Muscle of back (tissue), 13 donors: ENCODE measurements at places on chromosomes 13 and 19. TPM values are rescaled to one million over a fixed set of nuclear protein-coding genes. Genes with fewer than 3 reads are reported as not detected.

- no peak for DNase-seq
Measured at GRCh38 chr13:109207622-109208021, 578.2 kb downstream of the MYO16 start.

GRCh38 chr13:50783066-50783465 is 60.4 kb downstream of the DLEU7 start:
- DNase-seq = no peak

The CRX gene
- polyA plus RNA-seq = not detected

The KLK12 gene
- polyA plus RNA-seq = not detected

DNA sequence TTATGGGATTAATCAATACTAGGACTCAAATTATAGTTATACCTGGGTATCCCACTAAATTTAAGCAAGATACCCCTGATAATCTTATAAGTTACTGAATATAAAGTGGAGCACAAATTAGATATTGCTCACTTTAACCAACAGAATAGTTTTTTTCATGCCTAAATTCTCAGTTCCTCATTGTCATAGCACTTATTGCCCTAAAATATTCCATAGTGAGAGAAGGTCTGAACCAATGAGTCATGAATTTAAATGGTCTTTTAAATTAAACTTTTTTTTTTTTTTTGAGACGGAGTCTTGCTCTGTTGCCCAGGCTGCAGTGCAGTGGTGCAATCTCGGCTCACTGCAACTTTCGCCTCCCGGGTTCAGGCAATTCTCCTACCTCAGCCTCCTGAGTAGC is 42.4 kb downstream of the ZNF136 start:
- DNase-seq = no peak

The C13orf42 gene
- polyA plus RNA-seq = not detected

The ZNF709 gene
- 1.9 TPM for polyA plus RNA-seq

The RNF17 gene
- 0.31 TPM for polyA plus RNA-seq

- DNase-seq = no peak
Measured at GRCh38 chr19:34088292-34088691, 84.0 kb upstream of the LSM14A start.

DNA sequence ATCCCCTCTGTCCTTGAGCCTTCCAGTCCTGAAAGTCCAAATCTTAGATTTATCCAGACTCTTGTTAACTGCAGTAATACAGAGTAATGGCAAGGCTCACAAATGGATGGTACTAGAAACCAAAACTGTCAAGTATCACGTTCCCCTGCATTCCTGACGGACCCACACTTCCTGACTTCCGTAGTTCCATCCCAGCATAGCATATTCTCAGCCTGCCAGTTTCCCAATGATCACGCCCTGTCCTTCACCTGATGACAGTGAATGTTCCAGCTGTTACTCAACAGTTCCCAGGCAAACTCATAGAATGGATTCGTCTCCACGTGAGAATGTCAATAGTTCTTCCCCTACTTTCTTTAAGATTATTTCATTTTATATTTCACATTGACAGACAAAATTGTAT is 33.6 kb downstream of the SLC7A1 start:
- no peak for DNase-seq

- DNase-seq = peak; percentile 71
Measured at GRCh38 chr13:32866921-32867320, 149.3 kb upstream of the KL start.

GRCh38 chr13:63436325-63436668 is 2020.6 kb upstream of the PCDH20 start:
- no peak for DNase-seq

The CEACAM3 gene
- polyA plus RNA-seq = not detected

DNA sequence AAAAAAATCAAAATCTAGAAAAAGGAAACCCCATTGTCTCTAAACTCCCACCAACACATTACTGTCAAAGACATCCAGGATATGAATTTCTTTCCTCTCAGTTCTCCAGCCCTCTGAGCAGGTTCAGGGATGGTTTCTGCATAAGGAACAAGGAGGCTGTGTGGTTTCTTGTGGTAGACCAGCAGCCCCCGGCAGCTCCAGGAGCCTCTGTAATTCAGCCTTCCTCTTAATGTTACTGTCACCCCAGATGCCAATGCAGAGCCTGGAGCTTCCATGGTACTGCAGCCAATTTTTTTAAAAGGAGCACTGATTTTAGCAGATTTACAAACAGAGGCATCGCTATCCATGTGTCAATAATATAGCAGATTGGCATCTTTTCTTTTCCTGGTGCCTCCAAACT is 100.6 kb upstream of the FAM216B start:
- DNase-seq = no peak

- DNase-seq = no peak
Measured at GRCh38 chr13:112068540-112069060, 1.7 kb downstream of the SOX1 start.

The DACH1 gene
- 9.0 TPM for polyA plus RNA-seq

The ZNF426 gene
- polyA plus RNA-seq = 12.9 TPM

- no peak for DNase-seq
Measured at GRCh38 chr19:31332096-31332495, 17.1 kb downstream of the TSHZ3 start.

DNA sequence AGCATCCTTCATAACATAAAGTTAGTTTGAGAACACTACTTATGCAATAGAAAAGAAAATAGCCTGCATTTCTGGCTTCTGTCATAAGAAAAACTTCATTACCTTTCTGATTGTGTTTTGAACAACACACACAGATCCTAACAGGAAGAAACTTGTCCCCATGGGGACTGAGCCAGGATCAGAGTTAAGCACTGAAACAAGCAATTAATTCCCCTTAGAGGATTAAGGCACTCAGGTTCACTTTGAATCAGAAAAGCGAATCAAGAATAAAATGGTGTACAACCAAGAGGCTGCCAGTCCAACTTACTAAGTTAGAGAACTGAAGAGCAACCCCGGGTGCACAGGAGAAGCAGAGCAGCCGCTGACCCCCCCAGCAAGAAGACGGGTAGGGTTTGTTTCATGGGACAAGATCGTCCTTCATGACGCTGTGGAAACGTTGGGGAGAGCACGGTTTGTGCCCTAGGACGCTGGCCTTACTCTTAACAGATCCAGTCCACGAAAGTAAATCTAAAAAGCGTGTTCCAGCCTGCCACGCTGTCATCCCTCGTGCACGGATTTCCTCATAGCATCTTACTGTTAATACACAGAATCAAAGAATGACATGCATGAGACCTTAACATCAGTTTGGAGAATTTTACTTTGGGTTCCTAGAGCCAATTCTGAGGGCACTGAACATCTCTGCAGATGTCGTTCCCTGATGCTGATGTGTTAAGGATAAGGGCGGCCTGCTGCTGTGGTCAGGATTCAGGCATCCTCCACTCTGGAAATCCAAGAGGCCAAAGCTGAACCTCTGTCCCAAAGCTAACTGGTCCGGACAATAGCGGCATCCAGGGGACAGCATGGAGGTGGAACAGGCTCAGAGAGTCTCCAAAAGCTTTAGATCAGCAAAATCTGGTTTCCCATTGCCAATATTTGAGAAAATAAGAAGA is 46.4 kb downstream of the GGACT start:
- DNase-seq = no peak

- DNase-seq = no peak
Measured at GRCh38 chr19:43555185-43555770, 20.0 kb downstream of the XRCC1 start.

The PGPEP1 gene
- 9.4 TPM for polyA plus RNA-seq

DNA sequence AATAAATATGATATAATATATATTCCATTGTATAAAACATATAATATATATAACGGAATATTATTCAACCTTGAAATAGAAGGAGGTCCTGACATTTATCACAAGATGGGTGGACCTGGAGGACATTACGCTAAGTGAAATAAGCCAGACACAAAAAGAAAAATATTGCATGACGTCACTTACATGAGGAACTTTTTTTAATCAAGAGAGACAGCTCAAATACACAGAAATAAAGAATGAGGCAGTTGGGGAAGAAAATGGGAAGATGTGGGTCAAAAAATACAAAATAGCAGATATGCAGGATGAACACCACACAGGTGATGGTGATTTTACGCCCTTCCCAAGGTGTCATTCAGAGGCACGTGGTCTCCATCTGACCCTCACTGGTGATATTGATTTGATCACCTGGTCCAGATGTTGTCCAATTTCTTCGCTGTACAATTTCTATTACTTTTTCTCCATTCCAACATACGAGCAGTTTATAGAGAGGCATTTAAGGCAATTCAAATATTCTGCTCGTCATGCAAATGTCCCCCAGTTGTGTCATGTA is 513 bp upstream of the ZNF317 start:
- no peak for DNase-seq

The BTBD2 gene
- 59.4 TPM for polyA plus RNA-seq

GRCh38 chr19:11949201-11949600 is 15.6 kb upstream of the ZNF763 start:
- no peak for DNase-seq

DNA sequence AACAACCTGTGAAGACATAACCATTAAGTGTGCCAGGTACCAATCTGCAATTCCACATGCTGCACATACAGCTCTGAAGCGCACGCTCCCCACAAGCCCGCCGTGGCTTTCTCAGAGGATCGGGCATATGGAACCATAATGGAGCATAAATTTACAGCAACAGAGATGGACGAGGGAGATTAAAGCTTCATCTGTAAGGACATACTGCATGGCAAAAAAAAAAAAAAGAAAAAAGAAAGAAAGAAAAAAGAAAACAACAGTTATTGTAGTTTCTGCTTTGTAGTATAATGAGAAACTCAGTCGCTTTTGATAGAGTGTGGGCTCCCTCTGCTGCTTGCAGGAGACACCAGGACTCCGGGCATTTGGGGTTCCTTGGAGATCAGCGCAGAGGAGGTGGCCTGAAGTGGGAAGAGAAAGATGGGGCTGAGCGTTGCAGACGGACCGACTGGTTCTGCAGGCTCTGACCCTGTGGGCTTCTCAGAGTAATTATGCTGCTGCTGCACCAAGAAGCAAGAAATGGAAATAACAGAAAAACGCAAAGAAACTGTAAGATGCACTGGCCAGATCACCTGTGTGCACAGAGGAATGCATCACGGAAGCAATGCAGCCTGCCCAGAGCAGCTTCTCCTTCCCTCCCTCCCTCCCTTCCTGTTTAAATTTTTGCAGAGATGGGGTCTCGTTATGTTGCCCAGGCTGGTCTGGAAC is 10.8 kb upstream of the PDCD5 start:
- peak; percentile 46 for DNase-seq

GRCh38 chr13:110890279-110891165 is 24.3 kb downstream of the ANKRD10 start:
- no peak for DNase-seq

- no peak for DNase-seq
Measured at GRCh38 chr19:16316506-16316882, 8.1 kb upstream of the KLF2 start.

The CFD gene
- polyA plus RNA-seq = 1.1 TPM

The KRTDAP gene
- not detected for polyA plus RNA-seq

DNA sequence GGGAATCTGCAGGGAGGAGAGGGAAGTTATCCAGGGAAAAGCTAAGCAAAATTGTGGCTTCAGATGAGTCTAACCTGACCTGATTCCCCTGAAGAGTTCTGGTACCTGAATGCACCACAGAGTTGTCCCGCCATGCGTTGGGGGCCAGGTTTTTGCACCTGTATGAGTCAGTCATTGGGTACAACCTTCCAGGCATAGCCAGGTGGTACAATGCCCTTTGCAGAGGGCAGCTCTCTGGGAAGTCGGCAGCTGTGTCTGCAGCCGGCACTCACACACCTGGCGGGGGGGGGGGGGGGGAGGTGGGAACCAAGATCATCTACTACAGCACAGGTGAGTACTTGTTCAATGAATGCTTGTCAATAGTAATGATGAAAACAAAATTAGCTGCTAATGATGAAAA is 52.5 kb upstream of the GTF3A start:
- no peak for DNase-seq

DNA sequence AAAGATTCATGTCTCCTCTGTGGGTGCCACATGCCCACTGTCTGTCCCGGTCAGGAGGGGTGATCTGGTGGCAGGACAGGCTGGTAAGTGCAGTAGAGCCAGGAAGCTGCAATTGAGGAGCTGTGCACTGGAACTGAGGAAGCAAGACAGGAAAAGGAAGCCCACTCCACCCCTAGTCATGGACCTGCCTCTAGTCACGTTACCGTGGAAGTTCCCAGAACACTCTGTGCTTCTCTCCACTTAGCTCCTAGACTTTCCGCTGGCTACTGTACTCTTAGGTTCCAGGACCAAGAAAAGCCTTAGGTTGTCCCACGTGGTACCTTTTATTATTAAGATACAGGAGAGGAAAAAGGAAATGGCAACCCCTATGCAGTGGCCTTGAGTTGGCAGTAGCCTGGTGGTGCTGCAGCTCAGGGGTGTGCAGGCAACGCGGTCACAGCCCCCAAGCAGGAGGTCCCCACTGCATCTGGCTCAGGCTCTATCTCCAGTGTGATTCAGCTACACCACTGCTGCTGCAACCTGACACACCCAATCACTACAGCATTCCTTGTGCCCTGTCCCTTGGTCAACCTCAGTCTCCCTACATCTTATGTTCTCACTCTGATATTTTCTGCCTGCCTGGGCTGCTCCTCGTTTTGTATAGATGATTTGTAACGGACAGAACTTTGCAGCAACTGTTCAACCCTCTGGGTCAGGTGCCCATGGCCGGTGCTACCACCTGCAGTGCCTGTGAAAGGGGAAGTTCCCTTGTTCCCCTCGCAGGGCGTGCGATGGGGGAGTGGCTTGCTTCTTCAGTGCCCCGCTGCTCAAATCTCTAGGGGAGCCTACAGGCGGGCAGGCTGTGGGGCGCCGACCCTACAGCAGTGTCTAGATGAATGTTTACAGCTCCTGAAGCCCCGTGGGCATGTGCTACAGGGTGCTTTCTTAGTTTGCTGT is 24.4 kb upstream of the GPR12 start:
- no peak for DNase-seq

DNA sequence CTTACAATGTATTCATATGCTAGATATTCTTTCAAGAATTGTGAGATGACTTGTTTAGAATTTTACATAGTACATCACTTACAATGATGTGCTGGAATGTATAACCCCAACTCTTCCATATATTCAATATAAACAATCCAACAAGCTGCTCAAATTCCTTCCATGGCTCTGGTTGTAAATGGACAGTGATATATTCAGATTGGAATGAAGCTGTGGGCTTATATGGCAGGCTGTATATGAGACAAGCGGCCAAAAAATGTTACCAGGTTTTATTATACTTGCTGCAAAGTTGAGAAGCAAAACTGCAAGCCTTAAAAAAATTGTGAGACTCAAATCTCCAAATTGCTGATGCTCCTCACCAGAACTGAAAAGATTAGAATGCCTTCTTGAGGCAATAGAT is 83.6 kb upstream of the KLF12 start:
- peak; percentile 89 for DNase-seq

The ZNF528 gene
- 15.5 TPM for polyA plus RNA-seq

DNA sequence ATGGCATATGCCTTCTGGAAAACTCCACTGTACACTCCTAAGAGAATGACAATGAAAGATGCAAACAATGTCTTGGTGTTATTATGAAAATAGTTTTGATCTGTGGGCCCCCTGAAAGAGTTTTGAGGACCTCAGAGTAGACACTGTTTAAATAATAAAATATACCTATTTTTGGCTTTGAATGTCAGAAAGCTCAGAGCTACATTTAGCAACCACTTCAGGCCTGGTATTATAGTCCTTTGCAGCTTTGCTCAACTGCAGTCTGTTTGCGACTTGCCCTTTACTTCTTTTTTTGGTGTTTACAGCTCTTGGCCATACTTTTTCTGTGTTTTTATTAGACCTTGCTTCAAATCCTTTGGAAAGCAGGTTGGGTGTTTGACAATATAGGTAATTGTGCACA is 5.8 kb upstream of the UBE2L5 start:
- no peak for DNase-seq
